ENCODE measurements at places on chromosomes 7 and 10. TPM values are rescaled to one million over a fixed set of nuclear protein-coding genes. Genes with fewer than 3 reads are reported as not detected.
A peak's percentile ranks its signal among the peaks of the same experiment; 100 is the strongest.

DNA sequence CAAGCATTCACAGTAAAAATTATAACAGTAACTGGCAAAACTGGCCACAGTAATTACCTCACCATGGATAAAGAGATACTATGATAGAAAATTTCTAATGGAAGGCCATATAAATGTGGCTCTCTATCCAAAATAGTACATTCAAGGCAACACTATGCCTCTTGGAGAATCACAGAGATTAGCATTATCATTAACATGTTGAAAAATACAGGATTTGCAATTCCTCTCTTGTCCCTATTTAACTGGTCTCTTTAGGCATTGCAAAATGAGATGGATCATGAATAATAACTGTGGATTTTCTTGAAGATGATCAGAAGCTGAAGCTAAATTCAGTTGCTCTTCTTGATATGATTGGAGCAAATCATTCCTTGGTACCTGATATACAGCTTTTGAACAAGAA lies 100.8 kb upstream of the HGF start:
- no peak for DNase-seq

GRCh38 chr10:133614830-133615580 lies 11.6 kb downstream of the FRG2B start:
- DNase-seq, result no peak

- DNase-seq, result no peak
Observed at GRCh38 chr10:48431871-48432270, 125.4 kb downstream of the MAPK8 start.

DNA sequence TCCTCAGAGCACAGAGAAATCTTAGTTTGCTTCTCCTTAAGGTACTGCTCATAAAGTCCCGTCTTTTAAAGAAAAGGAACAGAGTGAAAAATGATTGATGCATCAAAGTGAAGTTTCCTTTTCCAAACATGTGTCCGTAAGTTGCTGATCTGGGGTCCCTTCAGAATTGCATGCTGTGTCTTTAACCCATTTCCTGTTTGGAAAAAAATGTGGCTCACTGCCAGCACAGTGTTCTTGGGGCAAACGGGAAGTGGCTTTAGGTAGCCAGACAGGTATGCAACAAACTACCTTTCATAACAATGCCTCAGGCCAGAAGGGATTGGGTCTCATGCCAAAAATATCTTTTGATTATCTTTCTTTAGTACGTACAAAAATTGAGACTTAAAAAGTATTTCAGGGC lies 50.9 kb downstream of the TFAM start:
- DNase-seq, result peak; percentile 20

GRCh38 chr7:117110480-117111315 lies 157.4 kb downstream of the ST7 start:
- peak; percentile 77 for DNase-seq

The TDRD1 gene
- 0.27 TPM for total RNA-seq

The ANKRD1 gene
- not detected for total RNA-seq

The RHEB gene
- 23.2 TPM for total RNA-seq

Measured in hematopoietic multipotent progenitor cell (in vitro differentiated cells).